ENCODE measurements at places on chromosomes 5 and 9.

GRCh38 chr9:7121664-7122063 lies 363.9 kb downstream of the KDM4C start:
- H3K4me3 ChIP-seq = no peak overlapping the region
- H3K4me1 ChIP-seq = no peaks in the 10 kb centered on the region
- H3K27me3 ChIP-seq = no peaks in the 10 kb centered on the region
- no peaks in the 10 kb centered on the region for H3K36me3 ChIP-seq

GRCh38 chr9:93585259-93585658 lies 8.9 kb downstream of the PHF2 start:
- no peak overlapping the region for H3K4me3 ChIP-seq
- peak; percentile 10 for DNase-seq
- H3K4me1 ChIP-seq = peaks cover 7% of the 10 kb centered on the region
- no peak overlapping the region for H3K27ac ChIP-seq

GRCh38 chr9:15867334-15867733 lies 314.5 kb downstream of the CCDC171 start:
- no peak for DNase-seq
- no peak overlapping the region for H3K27ac ChIP-seq
- no peaks in the 10 kb centered on the region for H3K4me1 ChIP-seq
- no peak overlapping the region for H3K4me3 ChIP-seq
- no peaks in the 10 kb centered on the region for H3K27me3 ChIP-seq
- H3K36me3 ChIP-seq = no peaks in the 10 kb centered on the region

GRCh38 chr5:76137887-76138542 lies 54.8 kb downstream of the SV2C start:
- no peaks in the 10 kb centered on the region for H3K36me3 ChIP-seq
- H3K4me3 ChIP-seq = no peak overlapping the region
- no peak overlapping the region for H3K27ac ChIP-seq

- peak overlapping the region; percentile 99 for H3K4me3 ChIP-seq
- H3K27ac ChIP-seq = peak overlapping the region; percentile 94
- peaks cover 14% of the 10 kb centered on the region for H3K36me3 ChIP-seq
- no peak for DNase-seq
- H3K4me1 ChIP-seq = peaks cover 18% of the 10 kb centered on the region
Observed at GRCh38 chr5:151772846-151773561, 1.2 kb downstream of the G3BP1 start.

GRCh38 chr5:54533541-54534190 lies 16.1 kb downstream of the SNX18 start:
- no peaks in the 10 kb centered on the region for H3K4me1 ChIP-seq
- H3K27ac ChIP-seq = peak overlapping the region; percentile 79
- no peaks in the 10 kb centered on the region for H3K27me3 ChIP-seq
- no peak overlapping the region for H3K4me3 ChIP-seq
- H3K36me3 ChIP-seq = no peaks in the 10 kb centered on the region

GRCh38 chr5:132493241-132493640 lies 2.7 kb upstream of the IRF1 start:
- peaks cover 16% of the 10 kb centered on the region for H3K27me3 ChIP-seq
- peak; percentile 25 for DNase-seq
- H3K27ac ChIP-seq = no peak overlapping the region
- H3K36me3 ChIP-seq = no peaks in the 10 kb centered on the region
- peaks cover 5% of the 10 kb centered on the region for H3K4me1 ChIP-seq

GRCh38 chr5:53030893-53031292 lies 41.7 kb downstream of the ITGA2 start:
- no peaks in the 10 kb centered on the region for H3K27me3 ChIP-seq
- H3K27ac ChIP-seq = no peak overlapping the region
- H3K4me1 ChIP-seq = no peaks in the 10 kb centered on the region
- no peak overlapping the region for H3K4me3 ChIP-seq
- no peaks in the 10 kb centered on the region for H3K36me3 ChIP-seq
- DNase-seq = no peak

GRCh38 chr5:83827111-83827557 lies 106.5 kb upstream of the HAPLN1 start:
- H3K4me3 ChIP-seq = no peak overlapping the region
- no peaks in the 10 kb centered on the region for H3K36me3 ChIP-seq
- DNase-seq = no peak

GRCh38 chr9:92645041-92645440 lies 24.9 kb downstream of the IPPK start:
- no peaks in the 10 kb centered on the region for H3K27me3 ChIP-seq
- DNase-seq = no peak
- H3K4me3 ChIP-seq = no peak overlapping the region
- peaks cover 61% of the 10 kb centered on the region for H3K36me3 ChIP-seq
- no peak overlapping the region for H3K27ac ChIP-seq

GRCh38 chr5:34576891-34577666 lies 79.0 kb upstream of the RAI14 start:
- no peaks in the 10 kb centered on the region for H3K4me1 ChIP-seq
- no peaks in the 10 kb centered on the region for H3K36me3 ChIP-seq
- H3K27ac ChIP-seq = no peak overlapping the region
- H3K4me3 ChIP-seq = no peak overlapping the region
